ENCODE measurements at places on chromosomes 12 and 14.

- DNase-seq: no peak
Measured at GRCh38 chr12:106094304-106094703, 44.5 kb downstream of the NUAK1 start.

- no peak for DNase-seq
Measured at GRCh38 chr12:101567918-101568317, 26.9 kb upstream of the MYBPC1 start.

DNA sequence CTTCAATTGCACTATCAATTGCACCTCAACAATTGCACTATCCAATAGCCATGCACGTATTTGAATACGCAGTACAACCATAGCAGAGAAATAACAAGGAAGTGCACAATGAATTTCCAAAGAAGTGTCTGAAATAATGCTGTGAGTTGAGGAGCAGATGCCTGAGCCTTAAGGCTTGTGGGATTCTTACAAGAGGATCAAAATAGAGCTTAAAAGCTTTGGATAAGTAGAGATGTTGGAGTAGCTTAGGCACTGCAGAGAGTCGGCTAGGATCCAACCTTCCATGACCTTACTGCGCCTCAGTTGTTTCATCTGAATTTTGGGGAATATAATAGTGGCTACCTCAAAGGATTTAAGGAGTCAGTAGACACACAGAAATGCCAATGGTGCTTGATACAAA, 196.1 kb upstream of the FLRT2 start:
- no peak for DNase-seq

DNA sequence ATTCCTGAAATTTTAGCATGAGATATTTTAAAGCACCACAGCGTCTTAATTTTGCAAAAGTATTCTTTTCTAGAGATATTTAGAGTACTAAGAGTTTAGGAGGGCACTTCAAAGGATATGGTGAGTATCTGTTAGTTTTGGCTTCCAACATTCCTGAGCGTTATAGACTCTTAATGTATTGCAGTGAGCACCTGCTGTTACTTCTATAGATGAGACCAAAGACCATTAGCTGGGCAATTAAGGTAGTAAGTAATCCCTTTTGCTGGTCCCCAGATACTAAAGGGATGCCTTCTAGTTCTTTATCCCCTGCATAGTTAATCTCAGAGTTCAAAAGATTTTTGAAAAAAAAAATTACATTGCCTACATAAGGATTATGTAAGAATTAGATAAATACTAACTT, 975.6 kb downstream of the GALC start:
- DNase-seq: no peak

DNA sequence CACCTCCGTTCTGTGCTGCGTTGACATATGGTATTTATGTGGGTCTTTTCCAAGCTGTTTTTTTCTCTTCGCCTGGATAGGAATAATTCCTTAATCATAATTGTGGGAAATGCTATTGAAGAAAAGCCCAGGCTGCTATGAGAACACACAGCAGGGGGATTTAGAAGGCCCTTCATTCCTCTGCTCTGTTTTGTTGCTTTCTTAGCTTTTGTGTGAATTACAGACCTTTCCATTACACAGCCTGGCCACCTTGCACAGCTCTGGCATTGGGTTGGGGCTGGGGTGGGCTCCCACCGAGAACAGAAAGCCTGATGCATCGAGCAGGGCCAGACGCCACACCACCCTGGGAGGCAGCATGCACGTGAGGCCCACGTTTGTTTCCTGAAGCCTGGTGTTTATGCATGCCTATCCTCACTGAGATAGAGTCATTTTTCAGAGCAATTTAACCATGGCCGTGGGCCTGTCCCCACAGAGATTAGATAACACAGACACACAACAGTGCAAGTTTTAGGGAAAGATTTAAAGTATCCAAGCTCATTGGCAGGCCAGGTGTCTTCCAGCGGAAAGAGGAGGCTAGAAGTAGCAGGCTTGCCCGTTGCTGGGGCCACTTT, 287.6 kb upstream of the PWP1 start:
- no peak for DNase-seq

- no peak for DNase-seq
Measured at GRCh38 chr14:22448905-22449599, 140.0 kb downstream of the DAD1 start.

DNA sequence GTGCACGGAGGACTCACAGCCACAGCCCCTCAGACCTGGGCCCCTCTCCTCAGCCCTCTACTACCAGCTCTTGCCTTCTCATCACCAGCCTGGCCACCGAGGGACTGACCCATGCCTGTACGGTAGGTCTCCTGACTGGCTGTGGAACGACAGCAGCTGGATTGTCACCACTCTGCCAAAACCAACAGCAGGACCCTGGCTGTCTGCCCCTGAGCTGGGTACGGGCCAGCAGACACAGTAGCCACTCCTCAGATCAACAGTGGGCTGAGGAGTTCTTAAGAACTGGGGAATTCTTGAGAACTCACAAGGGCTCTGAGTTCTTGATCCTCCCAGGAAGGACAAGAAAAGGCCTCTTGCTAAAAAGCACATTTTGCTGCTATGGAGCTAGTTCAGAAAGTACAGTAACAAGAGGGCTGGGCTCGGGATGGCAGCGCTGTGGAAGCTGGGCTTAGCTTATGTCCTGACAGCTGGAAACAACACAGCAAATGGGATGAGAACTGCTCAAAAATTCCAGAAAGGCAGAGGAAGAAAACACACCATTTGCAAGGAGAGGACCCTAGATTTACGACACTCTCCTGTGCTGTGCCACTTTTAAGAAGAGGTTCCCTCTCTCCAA, 176.4 kb downstream of the ANO2 start:
- peak; percentile 48 for DNase-seq

DNA sequence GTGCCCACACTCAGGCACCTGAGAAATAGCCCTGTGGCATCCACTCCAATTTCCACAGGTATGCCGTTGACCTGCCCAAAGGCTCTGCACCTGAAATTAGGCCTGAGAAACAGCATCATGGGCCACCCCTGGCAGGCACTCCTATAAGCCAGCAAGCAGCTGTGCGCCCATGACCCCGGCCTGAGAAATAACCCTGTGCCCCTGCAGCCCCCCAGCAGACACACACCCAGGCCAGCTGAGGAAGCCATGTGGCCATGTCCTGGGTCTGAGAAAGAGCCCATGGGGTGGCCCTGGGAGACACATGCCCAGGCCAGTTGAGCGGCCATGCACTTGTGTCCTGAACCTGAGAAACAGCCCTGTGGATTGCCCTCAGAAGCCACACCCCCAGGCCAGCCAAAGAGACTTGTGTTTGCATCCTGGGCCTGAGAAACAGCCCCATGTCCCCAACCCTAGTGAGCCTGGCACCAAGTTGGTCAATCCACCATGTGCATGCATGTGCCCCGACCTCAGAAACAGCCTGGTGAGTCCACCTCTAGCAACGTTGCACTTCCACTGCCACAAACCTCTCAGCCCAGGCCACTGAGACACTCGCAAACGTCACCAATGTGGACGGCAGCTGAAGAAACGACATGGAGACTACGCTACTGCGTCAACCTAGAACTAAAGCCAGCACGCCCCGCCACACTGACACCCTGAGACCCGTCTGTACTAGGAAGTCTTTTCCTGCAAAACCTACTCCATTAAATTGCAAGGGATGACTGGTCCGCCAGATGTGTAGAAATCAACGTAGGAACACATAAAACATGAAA, 411.9 kb downstream of the TMEM121 start:
- DNase-seq: peak; percentile 24

GRCh38 chr12:78181544-78182162, 351.0 kb downstream of the NAV3 start:
- no peak for DNase-seq
